Activated naive CD4-positive, alpha-beta T cell treated with anti-CD3 and anti-CD28 coated beads for 36 hours (primary cell): ENCODE measurements at places on chromosomes 12 and 14. TPM values are rescaled to one million over a fixed set of nuclear protein-coding genes. Genes with fewer than 3 reads are reported as not detected.

DNA sequence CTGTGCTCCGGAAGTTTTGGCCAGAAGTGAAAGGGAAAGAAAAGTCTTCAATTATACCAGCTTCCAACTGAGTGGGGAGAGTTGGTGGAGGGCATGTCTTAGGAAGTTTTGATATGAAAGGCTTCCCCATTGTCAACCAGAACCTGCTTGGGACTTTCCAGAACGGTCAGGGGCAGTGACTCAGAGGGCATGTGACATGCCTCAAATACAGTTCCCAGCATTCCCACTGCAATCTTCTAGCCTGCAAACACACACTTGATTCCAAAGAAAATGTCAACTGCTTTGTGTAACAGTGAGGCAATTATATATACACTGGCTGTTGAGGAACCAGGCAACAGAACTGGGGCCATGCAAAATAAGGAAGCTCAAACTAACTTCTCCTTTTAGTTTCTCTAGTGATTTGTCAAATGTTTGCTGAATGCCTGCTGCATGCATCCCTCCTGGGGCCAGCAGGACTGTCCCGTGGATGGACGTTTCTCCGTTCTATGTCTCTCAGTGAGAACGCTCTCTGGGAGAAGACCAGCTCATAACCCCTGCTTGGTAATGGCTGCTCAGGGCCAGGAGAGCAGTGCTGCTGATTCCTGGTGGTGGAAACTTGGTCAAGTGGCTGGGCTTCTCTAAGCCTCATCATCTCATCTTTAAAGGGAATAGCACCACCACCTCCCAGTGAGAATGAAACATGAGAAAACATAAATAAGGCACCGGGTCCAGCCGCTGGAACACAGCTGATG, 18.3 kb downstream of the SLC25A47 start:
- DNase-seq, result peak; percentile 70

DNA sequence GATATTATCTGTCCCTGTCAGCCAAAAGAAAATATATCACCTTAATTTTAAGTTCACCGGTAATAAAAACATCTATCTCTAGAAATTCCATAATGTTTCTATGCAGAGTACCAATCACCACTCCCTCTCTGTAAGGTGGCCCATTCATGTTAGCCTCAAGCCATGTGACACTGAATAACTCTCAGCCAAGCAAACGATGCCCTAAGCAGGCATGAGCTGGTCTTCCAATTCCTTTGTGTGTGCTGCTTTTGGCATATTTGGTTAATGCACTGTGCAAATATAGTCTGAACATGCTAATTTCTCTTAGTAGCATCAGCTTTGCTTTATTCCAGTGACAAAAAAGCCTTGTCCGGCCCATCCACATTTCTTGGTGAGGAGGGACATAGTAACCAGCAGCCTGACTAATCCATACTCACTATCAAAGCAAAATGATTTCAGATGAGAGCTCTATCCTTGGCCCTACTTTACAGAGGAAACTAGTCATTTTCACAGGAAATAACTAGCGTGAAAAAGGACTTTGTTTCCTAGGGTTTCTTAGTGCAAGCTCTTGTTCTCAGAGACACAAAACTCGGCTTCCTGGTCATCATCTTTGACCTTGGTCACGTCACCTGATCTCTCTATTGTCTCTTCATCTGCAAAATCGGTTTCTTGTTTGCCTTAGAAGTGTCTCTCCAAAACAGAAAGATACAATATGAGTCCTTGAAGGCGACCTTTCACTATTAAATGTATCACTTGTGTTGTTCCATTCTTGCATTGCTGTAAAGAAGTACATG, 59.2 kb upstream of the RTRAF start:
- DNase-seq, result no peak

The SLC2A14 gene
- total RNA-seq, result 8.8 TPM

The ACSS3 gene
- total RNA-seq, result not detected

- DNase-seq, result no peak
Observed at GRCh38 chr14:29645117-29645516, 282.5 kb downstream of the PRKD1 start.

- DNase-seq, result no peak
Observed at GRCh38 chr12:121614872-121615467, 11.4 kb upstream of the ORAI1 start.

- DNase-seq, result no peak
Observed at GRCh38 chr12:65069336-65069735, 51.8 kb downstream of the WIF1 start.

DNA sequence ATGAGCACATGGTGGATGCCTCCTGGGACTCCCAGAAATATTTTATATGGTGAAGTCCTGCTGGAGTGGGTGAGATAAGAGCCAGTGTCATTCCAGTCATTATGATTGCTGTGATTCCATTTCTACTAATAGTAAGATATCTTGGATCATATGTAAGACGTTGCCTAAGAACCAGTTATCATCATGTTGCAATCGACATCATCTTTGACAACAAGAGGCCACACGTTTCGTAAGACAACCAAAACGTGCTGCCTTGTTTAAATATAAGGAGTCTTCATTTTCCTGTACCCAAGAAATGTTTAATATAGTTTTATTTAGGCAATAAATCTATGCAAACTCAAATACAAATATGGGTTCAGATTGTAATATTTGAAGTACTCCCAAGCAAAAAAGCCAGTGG, 58.4 kb downstream of the SPTSSA start:
- DNase-seq, result no peak

GRCh38 chr12:70398862-70399261, 32.8 kb downstream of the KCNMB4 start:
- no peak for DNase-seq

GRCh38 chr14:70315942-70316341, 43.5 kb downstream of the COX16 start:
- DNase-seq, result no peak

The C12orf57 gene
- 245 TPM for total RNA-seq

The CLEC4E gene
- not detected for total RNA-seq

DNA sequence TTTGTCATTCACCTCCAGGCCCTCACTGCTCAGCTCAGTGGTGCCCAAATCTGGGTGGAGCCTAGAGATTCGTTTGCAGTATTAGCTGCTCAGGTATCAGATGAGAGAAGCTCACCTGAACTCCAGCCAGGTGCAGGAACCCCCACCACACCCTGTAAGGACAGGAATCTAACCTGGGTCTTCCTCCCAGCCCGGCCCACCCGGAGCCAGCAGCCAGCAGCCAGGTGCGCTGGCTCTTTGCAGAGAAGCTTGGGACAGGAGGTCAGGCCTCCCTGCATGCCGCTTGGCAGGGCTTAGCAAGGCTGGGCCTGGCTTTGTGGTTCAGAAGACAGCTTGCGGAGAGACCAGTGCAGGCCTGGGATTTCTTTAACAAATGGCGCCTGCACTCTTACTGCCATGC, 125.6 kb upstream of the MYL2 start:
- DNase-seq, result no peak

The PPFIA2 gene
- not detected for total RNA-seq

GRCh38 chr14:102693006-102693755, 84.1 kb upstream of the TRAF3 start:
- no peak for DNase-seq

The CCDC175 gene
- not detected for total RNA-seq

- DNase-seq, result no peak
Observed at GRCh38 chr14:100471441-100472093, 115.7 kb downstream of the BEGAIN start.

- peak; percentile 79 for DNase-seq
Observed at GRCh38 chr12:104498211-104498801, 41.6 kb downstream of the CHST11 start.

The CLEC1B gene
- total RNA-seq, result not detected

The KRT77 gene
- total RNA-seq, result not detected

The RNASE1 gene
- total RNA-seq, result not detected

GRCh38 chr14:104557086-104557485, 22.5 kb upstream of the C14orf180 start:
- no peak for DNase-seq

The FBLN5 gene
- total RNA-seq, result 1.6 TPM
